ENCODE measurements at places on chromosomes 13 and 19. TPM values are rescaled to one million over a fixed set of nuclear protein-coding genes. Genes with fewer than 3 reads are reported as not detected.

The LILRA6 gene
- 0.61 TPM for polyA plus RNA-seq

The TNFSF9 gene
- 0.10 TPM for polyA plus RNA-seq

The LRP3 gene
- 1.2 TPM for polyA plus RNA-seq

The PRRG2 gene
- 0.65 TPM for polyA plus RNA-seq

The ZNF136 gene
- polyA plus RNA-seq, result 12.2 TPM

The ACER1 gene
- not detected for polyA plus RNA-seq

All from ovary (tissue), 10 donors.